ENCODE measurements at places on chromosomes 2 and 18. TPM values are rescaled to one million over a fixed set of nuclear protein-coding genes. Genes with fewer than 3 reads are reported as not detected.
A peak's percentile ranks its signal among the peaks of the same experiment; 100 is the strongest.

- DNase-seq, result no peak
- no peaks in the 10 kb centered on the region for H3K4me1 ChIP-seq
- H3K4me3 ChIP-seq, result no peak overlapping the region
- no peaks in the 10 kb centered on the region for H3K36me3 ChIP-seq
Measured at GRCh38 chr2:183148955-183149354, 24.7 kb downstream of the NUP35 start.

The MERTK gene
- total RNA-seq, result 36.6 TPM

The ABHD1 gene
- total RNA-seq, result 1.2 TPM

The MARCHF4 gene
- total RNA-seq, result not detected

DNA sequence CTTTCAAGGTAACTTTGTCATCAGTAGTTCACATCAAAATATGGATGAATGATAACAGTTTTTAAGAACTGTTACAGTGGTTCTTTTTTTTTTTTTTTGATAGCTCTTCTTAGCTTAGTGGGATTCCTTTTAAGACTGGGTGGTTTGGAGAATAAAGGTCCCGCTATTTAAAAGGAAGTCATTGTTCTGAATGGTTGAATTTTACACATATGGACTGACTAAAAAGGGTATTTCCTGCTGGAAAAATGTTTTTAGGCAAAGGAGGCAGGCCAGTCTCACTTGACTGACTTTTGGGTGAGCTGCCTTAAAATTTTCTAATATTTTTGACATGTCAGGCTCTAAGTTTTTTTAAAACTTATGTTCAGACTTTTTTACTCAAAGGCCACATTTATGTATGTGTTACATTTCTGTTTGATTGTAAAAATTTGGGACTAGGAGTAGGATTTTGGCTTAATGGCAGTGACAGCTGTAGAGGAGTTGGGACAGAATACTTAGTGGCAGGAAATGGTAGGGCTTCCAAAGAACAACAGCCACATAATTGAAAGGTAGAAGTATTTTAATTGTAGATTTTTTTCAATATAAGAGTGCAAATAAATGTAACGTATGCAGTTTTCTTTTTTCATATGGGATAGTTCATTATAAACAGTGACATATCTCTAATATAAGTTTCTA is 13.7 kb downstream of the VAPA start:
- DNase-seq, result no peak
- no peaks in the 10 kb centered on the region for H3K27me3 ChIP-seq
- H3K4me1 ChIP-seq, result peaks cover 9% of the 10 kb centered on the region
- H3K4me3 ChIP-seq, result no peak overlapping the region

The ATOH8 gene
- total RNA-seq, result 17.0 TPM

The ZNF892 gene
- 10.3 TPM for total RNA-seq

DNA sequence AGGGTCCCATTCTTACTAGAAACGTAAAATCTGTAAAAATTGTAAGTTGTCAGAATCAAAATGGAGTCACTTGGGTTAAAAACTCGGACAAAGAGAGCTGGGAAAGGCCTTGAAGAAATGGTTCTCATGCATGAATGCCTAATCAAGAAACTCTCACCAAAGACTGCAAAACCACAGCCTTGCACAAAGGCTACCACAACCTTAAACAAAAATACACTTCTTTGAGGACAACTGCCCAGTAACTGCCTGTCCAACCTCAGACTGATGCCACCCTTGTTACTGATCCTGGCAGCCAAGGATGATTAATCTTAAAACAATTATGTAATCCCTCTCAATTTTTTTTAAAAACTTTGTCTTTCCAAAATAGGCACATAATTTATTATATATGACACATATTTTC is 299.3 kb downstream of the CCDC85A start:
- no peak for DNase-seq
- H3K4me3 ChIP-seq, result no peak overlapping the region
- no peaks in the 10 kb centered on the region for H3K27me3 ChIP-seq
- H3K36me3 ChIP-seq, result no peaks in the 10 kb centered on the region
- no peak overlapping the region for H3K27ac ChIP-seq

DNA sequence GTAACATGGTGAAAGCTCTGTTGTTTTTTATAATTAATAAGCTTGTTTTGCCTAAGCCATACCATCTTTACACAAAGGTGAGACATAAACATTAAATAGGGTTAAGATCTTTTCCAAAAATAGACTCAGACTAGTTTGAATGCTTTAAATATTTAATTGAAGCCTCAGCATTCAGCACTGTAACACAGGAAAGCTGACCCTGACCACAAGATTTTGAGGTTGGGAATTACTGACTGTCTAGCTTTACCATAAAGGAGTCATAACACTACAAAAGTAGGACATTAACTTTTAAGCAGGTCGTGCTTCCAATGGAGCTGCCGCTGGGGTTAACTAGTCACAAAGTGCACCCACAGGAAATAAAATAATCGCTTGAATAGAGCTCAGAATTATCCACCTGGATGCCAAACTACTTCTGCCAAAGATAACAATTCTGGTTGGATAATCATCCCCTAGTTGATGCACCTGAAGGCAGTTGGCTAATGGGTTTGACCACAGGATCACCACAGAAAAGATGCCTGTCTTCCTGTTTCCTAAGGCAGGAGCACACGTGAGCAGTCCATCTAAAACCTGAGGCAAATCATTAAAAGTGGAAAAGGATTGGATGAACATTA is 106.2 kb downstream of the COBLL1 start:
- no peak overlapping the region for H3K4me3 ChIP-seq
- H3K36me3 ChIP-seq, result no peaks in the 10 kb centered on the region
- no peaks in the 10 kb centered on the region for H3K27me3 ChIP-seq
- H3K4me1 ChIP-seq, result no peaks in the 10 kb centered on the region

The UGT1A3 gene
- not detected for total RNA-seq

The NDC80 gene
- total RNA-seq, result 21.2 TPM

DNA sequence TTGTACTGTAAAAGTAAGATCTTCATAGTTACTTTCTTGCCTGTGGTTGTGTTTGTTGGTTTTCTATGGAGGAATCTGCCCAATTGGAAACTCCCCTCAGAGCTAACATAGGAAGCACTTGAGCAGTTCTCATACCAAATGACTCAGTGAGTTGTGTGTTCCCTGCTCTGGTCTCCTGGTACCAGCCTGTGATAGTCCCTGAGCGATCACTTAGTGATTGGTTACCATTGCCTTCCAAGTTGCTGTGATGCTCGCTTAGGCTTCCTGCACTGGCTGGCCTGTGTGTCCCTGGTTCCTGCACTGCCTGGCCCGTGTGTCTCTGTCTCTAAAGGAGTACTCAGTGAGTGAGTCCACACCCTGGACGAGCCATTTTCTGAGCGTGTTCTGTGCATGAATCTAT is 133.0 kb downstream of the MAP4K4 start:
- no peaks in the 10 kb centered on the region for H3K36me3 ChIP-seq
- peak overlapping the region; percentile 1 for H3K27ac ChIP-seq
- no peaks in the 10 kb centered on the region for H3K27me3 ChIP-seq
- H3K4me1 ChIP-seq, result peaks cover 5% of the 10 kb centered on the region

GRCh38 chr18:23837591-23837990 is 148.3 kb downstream of the LAMA3 start:
- peak overlapping the region; percentile 89 for H3K27ac ChIP-seq
- no peak overlapping the region for H3K4me3 ChIP-seq
- no peaks in the 10 kb centered on the region for H3K36me3 ChIP-seq
- H3K27me3 ChIP-seq, result no peaks in the 10 kb centered on the region
- peaks cover 10% of the 10 kb centered on the region for H3K4me1 ChIP-seq

GRCh38 chr2:105629634-105630033 is 115.1 kb upstream of the NCK2 start:
- no peak for DNase-seq
- no peak overlapping the region for H3K4me3 ChIP-seq
- no peaks in the 10 kb centered on the region for H3K36me3 ChIP-seq

GRCh38 chr2:7666596-7667259 is 749.5 kb downstream of the RNF144A start:
- H3K27ac ChIP-seq, result no peak overlapping the region
- H3K4me3 ChIP-seq, result no peak overlapping the region
- DNase-seq, result no peak
- H3K27me3 ChIP-seq, result no peaks in the 10 kb centered on the region
- H3K36me3 ChIP-seq, result no peaks in the 10 kb centered on the region

DNA sequence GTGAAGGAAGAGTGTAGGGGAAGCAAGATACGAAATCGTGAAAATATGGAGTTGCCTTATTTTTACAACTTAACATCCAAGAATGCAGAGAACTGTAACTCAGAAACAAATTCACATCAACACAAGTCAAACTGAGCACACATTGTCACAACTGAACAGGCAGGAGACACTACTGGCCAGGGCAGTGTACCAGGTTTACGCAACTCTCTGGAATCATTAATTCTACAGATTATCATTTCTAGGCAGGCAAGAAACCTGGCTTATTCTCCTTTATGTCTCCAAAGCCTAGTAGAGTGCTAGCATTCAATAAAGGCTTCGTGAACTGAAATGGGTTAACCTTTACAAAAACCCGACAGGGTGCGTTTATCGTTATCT is 584 bp downstream of the COA5 start:
- H3K4me1 ChIP-seq, result peaks cover 24% of the 10 kb centered on the region
- no peaks in the 10 kb centered on the region for H3K36me3 ChIP-seq
- DNase-seq, result no peak
- H3K27me3 ChIP-seq, result no peaks in the 10 kb centered on the region
- H3K27ac ChIP-seq, result peak overlapping the region; percentile 92
- H3K4me3 ChIP-seq, result peak overlapping the region; percentile 78
